ENCODE measurements at places on chromosomes 3 and 15.

DNA sequence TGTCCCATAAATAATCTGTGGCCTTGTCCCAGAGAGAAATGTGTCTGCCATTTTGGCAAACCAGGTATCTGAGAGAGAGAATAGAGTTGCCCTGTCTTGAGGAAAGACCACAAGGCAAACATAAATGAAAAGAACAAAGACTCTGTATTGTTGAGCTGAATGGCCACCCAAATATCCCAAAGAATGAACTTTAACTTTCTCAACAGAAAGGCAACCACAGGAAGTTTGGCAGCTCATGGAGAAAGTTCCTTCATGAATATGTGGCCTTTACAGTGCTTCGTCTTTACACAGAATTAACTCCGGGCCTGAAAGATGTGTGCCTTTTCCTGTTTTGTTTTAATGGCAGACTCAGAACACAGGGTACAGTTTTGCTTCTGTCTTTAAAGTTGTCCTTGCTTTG lies 41.4 kb upstream of the THBS1 start:
- DNase-seq: no peak

DNA sequence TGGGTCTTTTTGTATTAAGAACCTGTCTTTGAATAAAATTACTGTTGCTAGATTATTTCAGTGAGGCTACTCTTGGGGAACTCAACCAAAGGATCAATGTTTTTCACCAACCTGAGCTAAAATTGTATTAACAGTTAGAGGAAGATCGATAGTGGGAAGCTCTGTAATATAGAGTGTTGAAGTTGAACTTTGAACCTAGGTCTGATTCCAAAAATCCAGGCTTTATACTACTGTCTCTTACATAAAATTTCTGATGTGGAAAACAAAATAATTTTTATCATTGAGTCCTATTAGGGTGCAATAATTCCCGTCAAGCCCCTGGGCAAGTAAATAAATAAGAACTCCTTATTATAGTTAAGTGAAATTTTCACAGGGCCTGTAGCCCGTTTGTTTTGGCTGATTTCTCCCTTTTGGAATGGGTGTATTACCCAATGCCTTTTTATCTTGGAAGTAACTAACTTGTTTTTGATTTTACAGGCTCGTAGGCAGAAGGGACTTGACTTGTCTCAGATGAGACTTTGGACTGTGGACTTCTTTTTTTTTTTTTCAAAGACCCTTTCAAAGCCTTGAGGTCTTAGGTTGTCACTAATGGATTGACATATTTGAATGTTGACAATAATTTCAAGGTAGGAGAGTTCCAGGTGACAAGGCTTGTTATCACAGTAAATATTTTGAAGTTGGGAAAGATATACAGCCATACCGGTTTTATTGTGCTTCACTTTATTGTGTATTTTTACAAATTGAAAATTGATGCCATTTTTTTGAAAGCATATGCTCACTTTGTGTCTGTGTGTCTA lies 276.1 kb downstream of the NFKBIZ start:
- DNase-seq: no peak

DNA sequence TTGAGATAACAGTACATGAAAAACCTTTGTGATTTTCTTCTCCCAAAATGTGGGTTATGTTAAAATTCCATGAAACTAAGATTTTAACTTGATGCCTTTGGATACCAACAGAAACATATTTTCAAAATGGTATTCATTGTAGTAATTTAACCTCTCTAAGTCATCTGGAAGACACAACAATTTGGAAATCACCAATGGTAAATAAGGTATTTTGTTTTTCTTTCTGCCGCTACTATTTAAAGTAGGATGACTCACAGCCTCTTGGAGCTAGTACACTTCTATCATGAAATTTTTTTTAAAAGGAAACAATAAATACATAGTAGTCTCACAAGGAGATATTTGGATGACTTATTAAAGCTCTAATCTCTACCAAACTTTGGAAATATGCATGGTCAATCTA lies 291.6 kb upstream of the VEPH1 start:
- DNase-seq: no peak

DNA sequence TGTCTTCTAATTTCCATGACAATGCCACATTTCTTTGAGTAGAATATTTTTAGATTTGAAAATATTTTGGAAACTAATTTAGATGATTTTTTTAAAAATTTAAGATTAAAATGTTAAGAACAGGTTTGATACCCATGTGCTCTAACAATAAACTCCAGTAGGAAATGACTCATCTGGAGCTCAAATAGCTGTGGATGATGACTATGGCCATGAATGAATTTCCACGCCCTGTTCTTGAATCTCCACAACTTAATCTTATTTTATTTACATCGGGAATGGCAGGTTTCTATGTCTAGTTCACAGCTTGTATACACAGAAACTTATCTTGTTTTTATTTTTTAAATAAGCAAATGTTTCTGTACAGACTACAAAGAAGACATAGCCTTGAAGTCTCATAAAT lies 726.8 kb downstream of the NAALADL2 start:
- no peak for DNase-seq

GRCh38 chr3:53939813-53940212 lies 48.2 kb upstream of the SELENOK start:
- DNase-seq: no peak

DNA sequence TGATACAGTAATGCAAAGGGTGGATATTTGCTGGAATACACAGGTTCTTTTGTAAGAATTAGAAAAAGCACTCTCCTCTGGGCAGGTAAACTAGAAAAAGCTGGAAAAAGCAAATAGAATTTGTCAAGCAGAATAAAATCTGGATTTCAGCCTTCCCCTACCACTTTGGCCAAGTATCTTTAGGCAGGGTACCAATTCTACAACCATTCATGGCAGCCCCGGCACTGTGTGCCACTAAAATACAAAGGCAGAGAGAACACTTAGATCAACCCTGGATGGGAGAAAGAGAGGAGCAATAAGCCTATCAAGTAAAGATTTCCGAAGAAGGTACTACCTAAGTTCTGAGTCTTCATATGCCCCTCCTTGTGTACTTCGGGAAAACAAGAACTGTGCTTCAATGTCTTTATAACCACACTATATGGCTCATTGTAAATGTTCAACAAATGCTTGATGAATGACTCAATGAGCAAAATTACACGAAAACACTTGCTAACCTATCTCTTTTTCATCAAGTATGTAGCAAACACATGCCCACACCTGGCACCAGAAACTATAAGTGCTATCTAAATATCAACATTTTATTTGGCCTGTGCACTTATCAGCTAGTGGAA lies 20.8 kb downstream of the STAG1 start:
- no peak for DNase-seq

DNA sequence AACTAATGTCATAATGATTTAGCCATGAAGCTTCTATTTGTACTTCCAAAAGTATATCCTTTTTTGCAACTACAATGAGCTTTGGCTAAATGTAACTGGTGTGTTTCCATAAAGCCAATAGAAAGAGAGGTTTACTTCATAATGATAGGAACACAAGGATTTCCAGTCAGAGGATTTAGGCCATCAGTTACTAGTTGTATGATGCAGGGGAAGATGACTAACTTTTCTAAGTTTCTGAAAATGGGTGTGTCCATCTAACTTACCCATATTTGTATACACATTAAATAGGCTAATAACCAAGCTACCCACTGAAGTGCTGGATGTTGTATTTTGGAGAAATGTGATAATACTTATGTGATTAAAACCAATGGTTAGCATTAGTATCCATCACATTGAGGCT lies 55.7 kb downstream of the SLC4A7 start:
- DNase-seq: no peak

DNA sequence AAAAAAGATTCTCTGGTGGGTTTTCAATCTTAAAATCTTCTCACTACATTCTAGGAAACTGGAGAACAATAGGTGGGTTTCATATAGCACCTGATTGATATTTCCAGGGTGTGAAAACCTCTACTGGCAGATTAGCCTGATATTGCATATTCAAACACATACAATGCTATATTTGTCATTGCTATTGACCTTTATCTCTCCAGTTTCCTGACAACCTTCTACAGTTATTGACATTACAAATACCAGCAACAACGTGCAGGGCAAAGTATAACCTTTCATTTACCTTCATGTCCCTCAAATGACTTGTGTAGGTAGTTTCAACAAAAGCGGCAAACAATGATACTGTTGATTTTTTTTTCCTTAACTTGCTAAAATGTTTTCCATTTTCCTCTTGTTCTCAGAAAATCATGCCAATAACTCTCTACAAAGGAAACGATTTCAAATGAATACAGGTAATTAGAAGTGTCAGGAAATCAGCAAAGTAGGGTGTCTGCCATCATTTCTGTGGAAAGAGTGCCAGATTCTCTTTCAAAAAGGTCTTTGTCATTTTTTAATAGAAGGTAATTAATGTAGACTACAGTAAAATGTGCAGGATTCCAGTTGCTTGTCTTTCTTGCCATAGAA lies 72.6 kb upstream of the CDIN1 start:
- no peak for DNase-seq

GRCh38 chr15:48865370-48866079 lies 12.4 kb upstream of the EID1 start:
- no peak for DNase-seq

DNA sequence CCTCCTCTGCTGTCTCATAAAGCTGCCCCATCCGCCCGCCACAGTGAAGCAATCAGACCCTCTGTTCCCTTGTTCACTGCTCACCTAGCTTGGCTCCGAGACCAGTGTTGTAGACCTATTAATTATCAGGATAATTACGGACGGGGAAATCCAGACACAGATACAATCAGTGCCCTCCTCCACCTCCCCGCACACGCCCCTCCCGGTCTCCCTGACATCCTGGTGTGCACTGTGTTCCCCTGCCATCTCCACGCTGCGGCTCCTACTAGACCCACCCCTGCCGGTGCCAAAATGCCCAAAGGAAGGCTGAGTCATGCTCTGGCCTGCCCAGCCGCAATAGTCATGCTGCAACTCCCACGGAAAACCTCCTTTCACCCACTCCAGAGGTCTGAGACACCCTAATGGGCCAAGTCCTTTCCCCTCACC lies 277.3 kb upstream of the TLE3 start:
- no peak for DNase-seq

DNA sequence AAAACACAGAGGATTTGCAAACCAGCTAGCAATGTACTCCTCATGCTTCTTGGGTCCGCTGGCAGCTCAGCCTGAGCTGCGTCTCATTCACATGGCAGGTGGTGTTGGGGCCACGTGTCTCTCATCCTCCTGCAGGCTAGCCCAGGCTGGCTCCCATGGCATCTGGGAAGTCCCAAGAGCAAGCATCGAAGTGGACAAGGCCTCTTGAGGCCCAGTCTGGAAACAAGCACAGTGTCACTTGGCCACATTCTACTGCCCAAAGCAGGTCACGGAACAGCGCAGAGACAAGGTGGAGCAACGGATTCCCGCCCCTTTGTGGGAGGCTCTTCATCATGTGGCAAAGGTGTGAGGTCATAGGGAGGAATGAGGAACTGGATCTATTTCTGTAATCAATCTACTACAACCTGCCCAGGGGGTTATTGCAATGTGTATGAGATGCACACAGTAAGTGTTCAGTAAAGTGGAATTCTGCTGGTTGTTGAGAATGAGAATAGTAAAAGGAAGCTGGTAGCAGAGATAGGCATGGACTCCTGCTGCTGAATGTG lies 128.3 kb downstream of the TPRA1 start:
- DNase-seq: no peak

- DNase-seq: no peak
These were observed 148.6 kb upstream of the STRIT1 start for GRCh38 chr3:155442072-155442471.

All from T-helper 17 cell (primary cell).